ENCODE measurements at places on chromosomes 16 and 17.

DNA sequence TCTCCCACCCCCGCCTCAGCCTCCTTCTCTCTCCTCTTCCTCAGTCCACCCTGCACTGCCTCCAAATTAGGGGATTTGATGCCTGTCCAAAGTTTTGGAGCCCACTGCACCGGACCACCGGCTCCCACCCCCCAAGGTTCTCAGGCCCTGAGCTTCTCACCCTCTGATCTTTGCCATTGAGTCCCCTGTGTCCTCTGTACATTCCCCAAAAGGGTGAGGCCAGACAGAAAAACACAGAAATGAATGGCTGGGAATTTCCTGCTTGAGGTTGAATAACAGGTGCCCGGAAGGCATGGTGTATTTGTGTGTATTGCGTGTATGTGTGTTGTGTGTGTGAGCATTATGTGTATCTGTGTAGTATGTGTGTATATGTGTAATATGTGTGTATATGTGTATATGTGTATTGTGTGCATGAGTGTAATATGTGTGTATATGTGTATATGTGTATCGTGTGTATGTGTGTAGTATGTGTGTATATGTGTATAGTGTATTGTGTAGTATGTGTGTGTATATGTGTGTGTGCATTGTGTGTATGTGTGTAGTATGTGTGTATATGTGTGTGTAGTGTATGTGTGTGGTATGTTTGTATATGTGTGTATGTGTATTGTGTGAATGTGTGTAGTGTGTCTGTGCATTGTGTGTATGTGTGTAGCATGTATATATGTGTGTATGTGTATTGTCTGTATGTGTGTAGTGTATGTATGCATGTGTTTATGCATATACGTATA is 16.0 kb upstream of the CCL17 start:
- no peak for DNase-seq

- no peak for DNase-seq
Measured at GRCh38 chr17:69949496-69949895, 125.5 kb upstream of the KCNJ16 start.

GRCh38 chr16:56057151-56057550 is 134.1 kb upstream of the GNAO1 start:
- DNase-seq, result no peak

DNA sequence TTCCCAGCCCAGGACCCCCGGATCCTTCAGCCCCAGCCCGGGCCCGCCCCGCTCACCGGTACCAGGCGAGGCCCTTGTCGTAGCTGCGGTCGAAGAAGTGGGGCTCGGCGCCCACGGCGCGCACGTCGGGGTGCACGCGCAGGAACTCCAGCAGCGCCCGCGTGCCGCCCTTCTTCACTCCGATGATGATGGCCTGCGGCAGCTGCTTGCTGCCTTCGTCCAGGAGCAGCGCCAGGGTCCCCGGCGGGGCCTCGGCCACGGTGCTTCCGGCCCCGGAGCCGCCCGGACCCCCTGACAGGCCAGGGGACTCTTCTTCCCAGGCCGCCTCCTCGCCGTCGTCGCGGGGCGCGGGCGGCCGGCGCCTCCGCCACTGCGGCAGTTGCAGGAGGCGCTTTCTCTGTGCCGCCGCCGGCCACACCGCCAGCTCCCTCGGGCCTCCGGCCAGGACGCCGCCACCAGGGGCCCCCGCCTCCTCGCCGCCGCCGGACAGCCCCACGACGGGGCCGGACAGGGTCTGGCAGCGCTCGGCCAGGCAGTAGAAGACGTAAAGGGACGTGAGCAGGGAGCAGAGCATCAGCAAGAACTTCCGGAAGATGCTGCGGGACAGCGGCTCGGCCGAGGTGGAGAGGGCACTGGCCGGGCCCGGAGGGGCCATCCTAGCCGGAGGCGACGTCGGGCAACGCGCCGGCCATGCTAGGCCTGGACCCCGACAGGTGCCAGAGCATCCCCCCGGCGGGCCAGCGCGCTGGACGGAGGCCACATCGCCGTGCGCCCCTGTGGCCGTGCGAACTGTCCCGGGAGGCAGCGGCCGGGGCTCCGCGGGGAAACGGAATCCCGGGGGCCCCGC is 1.0 kb downstream of the HS3ST3A1 start:
- DNase-seq, result no peak

DNA sequence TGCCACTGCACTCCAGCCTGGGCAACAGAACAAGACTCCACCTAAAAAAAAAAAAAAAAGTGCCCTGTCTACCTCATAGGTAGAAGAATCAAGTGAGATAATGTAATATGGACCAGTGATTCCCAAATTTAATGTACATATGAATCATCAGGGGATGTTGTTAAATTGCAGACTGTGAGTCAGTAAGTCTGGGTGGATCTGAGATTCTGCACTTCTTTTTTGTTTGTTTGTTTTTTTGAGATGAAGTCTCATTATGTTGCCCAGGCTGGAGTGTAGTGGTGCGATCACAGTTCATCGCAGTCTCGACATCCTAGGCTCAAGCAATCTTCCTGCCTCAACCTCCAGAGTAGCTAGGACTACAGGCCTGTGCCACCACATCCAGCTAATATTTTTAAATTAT is 31.6 kb downstream of the HOXB1 start:
- DNase-seq, result no peak

- no peak for DNase-seq
Measured at GRCh38 chr17:55463600-55463999, 42.0 kb upstream of the MMD start.

GRCh38 chr16:72819345-72819744 is 228.6 kb downstream of the ZFHX3 start:
- DNase-seq, result no peak

DNA sequence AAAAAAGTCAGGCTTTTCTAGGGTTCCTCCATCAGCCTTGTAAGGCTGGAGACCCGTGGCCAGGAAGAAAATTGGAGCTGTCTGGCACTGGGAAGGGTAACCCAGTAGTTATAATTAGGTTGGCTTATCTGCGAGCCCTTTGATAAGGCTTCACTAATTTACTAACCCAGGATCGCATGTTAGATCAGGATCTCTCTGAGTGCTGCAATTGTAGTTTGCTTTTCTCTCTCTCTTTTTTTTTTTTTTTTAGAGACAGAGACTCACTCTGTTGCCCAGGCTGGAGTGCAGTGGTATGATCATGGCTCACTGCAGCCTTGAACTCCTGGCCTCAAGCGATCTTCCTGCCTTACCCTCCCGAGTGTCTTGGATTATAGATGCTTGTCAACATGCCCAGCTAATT is 17.0 kb downstream of the ABCC1 start:
- DNase-seq, result no peak

DNA sequence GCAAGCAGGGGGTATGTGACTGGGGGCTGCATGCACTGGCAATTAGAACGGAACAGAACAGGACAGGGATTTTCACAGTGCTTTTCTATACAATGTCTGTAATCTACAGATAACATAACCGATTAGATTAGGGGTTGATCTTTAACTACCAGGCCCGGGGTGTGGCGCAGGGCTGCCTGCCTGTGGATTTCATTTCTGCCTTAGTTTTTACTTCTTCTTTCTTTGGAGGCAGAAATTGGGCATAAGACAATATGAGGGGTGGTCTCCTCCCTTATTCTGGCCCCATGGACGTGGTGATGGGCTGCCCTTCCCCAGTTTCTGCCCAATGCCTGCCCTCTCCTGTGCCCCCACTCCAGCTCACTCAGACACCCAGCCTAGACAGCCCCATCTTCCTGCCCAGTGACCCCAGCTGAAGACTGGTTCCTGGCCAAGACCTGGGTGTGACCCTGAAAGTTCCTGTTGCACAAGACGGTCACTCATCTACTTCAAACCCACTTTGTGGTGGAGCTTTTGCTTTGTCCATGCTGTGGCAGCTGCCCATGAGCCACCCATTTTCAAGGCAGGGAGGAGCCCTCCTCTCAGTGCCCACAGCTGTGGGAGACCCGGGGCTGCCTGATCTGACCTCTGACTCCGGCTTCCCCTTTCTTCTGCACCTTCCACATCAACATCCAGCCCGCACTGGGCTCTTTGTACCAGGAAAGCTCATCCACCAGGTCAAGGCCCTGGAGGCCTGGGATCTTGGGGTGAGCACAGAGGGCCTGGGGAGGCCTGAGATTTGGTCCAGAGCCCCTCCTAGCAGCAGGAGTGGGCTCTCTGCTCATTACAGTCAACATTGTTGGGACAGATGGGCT is 18.6 kb downstream of the ALOX12B start:
- DNase-seq, result no peak

GRCh38 chr17:70881093-70881492 is 711.8 kb downstream of the KCNJ2 start:
- DNase-seq, result no peak

DNA sequence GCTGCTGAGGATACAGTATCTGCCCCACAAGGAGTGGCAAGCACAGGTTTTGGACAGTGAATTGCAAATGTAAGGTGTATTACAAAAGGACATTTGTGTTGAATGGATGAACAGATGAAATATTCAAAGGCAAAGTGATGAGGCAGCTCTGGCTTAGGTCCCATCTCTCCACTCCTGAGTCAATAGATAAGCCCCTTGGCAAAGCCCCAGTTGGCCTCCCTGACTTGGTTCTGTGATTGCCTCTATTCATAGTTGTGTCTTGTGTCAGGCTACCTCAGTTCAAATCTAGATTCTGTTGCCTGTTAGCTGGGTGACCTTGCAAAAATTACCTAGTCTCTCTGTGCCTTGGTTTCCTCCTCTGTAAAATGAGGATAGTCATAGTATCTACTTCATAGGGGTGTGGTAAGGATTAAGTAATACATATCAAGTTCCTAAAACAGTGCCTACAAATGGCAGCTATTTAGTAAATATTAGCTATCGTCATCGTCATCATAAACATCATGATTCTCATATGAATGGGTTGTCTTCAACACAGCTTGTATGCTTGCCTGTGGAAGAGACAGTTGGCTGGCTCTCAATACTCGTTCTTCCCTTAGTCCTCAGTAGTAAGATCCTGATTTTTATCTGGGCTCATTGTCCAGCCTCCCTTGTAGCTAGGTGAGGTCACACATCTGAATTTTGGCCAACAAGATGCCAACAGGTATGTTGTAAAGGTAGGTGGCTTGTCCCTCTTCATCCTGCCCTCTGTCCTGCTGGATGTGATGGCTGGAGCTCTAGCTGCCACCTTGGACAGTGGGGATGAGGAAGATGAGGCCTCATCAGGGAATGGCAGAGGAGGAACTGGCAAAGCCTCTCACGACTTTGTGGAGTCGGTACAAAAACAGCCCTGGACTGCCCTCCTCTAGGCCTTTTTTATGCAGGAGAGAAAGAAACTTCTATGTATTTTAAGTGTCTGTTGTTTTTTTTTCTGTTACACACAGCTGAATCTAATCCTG is 2.1 kb upstream of the MFAP4 start:
- no peak for DNase-seq

GRCh38 chr17:78122216-78122930 is 6.2 kb downstream of the TMC6 start:
- DNase-seq, result no peak

- DNase-seq, result no peak
Measured at GRCh38 chr16:69270395-69270794, 40.8 kb upstream of the VPS4A start.

Data from SHP77 treated with DMSO at 0.1 percent for 48 hours (cell line).